ENCODE measurements at places on chromosomes 7 and 10.

DNA sequence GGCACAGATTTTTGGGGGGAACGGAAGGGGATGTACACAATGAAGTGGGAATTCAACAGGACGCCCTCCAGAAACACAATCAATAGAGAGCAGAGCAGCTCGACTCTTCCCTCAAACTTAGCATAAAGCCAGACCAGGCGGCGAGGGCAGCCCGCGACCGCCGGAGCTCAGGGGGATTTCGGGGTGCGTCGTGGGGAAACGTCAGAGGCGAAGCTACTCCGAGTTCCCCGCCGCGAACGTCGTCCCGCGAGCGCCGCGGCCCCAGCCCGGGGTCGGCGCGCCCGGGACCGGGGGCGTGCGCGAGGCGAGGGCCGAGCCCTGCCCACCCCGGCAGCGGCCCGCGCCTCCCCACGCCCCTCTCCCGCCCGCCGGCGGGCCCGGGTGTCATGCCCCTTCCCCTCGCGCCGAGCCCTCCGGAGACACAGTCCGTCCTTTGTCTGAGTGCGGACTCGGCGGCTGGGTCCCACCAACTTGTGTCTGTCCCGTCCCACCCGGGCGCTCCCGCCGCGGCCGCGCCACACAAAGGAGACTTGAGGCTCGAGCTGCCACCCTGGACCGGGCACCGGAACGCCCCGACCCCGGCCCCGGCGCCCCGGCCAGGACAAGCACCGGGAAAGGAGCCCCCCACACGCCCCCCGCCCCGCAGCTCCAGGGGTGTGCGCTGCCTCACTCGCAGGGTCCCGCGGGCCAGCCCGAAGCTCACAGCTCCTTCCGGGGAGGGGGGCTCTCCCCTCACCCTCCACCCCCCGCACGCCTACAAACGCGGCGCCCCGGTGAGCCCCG is 634 bp downstream of the EZH2 start:
- DNase-seq = peak; percentile 70

DNA sequence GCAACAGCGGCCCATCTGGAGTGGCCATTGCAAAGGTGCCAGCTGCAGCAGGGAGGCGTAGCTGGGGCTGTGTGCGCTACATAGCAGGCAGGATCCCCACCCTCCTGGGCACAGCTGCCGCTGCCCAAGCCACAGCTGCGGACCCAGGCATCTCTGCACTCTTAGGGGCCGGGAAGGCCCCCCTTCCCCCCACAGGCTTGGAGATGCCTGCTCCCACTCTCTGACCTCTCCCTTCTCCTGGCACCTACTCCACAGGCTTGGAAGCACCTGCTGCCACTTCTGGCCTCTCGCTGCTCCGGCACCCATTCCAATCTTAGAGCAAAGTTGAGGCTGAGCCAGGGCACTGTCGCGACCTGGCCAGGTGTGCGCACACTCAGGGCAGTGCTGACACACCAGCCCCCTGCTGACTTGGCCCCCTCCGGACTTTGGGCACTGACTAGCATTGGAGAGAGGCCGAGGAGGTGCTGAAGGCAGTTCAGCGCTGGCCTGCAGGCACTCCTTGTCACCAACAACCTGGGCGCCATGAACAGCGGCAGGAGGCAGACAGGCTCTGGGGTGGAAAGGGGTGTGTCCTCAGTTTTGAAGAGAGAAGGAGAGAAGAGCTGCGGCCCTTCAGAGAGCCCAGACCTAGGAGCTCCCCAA is 18.4 kb downstream of the RBM48 start:
- DNase-seq = no peak

DNA sequence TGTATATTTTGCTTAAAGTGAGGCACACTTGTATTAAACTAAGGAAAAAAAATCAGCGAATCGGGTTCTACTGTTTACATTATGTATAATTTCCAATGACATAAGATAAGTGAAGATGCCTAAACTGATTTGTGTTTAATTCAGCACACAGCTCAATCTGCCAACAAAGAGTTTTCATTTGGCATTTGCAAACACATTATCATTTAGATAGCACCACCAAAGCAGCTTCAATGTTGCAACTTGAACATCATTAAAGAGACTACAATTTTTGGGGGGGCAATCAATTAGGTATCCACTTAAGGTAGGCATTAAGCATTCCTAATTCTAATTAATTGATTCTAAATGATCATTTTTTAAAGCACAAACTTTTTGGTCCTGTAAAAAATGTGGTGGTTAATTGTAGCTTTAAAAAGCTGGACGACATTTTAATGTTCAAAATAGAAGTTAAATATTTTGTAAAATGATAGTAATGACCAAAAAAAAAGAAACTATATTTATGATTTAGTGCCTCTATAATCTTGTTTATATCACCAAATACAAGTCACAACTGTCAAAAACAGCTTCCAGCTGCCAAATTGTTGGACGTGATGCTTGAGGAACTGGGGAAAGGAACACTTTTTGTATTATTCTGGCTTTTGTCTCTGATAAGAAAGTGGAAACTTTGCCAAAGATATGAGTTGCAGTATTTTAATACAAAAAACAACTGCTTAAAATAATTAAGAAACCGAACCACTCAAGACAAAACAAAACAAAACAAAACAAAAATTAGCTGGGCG is 57.1 kb downstream of the CYCS start:
- no peak for DNase-seq

- no peak for DNase-seq
These were observed 354.0 kb downstream of the ARL4A start for GRCh38 chr7:13041368-13041988.

DNA sequence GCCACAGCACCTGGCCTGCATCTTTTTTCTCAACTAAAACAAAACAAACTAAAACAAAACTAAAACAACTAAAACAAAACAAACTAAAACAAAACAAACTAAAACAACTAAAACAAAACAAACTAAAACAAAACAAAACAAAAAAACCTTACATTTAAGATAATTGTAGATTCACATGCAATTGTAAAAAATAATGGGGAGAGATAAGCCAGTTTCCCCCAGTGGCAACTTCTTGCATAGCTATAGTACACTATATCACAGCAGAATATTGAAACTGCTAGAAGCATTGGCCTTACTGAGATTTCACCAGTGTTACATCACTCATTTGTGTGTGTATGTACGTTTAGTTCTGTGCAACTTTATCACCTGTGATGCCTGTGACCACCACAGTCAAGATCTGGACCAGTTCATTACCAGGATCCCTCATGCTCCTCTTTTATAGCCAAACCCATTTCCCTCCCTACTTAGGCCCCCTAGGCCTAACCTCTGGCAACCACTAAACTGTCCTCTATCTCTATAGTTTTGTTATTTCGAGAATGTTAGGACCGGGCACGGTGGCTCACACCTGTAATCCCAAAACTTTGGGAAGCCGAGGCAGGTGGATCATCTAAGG is 9.3 kb downstream of the FXYD4 start:
- no peak for DNase-seq

GRCh38 chr7:134254311-134254710 is 62.4 kb downstream of the SLC35B4 start:
- no peak for DNase-seq

- DNase-seq = no peak
These were observed 10.9 kb upstream of the CYP3A4 start for GRCh38 chr7:99794585-99795502.

DNA sequence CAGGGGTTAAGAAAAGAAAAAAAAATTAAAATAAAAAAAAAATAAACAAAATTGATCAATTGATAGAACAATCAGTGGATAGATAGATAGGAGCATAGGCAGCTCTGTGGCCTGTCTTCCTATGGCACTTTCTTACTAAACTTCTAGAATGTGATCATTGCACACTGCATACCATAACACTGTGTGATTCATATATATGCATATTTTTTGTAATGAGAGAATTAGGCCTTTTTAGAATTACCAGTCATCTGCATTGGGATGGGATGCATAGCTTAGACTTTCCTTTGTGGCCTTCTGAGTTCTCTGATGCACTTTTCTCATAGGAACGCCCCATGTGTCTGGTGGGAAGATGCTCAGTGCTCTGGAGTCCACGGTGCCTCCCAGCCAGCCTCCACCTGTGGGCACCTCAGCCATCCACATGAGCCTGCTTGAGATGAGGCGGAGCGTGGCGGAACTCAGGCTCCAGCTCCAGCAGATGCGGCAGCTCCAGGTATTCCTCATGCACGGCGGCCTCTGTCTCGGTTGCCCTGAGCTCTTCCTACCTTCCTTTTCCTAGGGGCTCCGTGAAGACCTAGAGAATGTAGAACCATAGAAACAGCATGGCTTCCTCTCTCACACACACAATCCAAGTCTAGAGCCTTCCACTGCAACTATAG is 222.5 kb downstream of the ARHGAP21 start:
- DNase-seq = no peak

GRCh38 chr7:2876031-2876731 is 32.1 kb upstream of the GNA12 start:
- DNase-seq = no peak

DNA sequence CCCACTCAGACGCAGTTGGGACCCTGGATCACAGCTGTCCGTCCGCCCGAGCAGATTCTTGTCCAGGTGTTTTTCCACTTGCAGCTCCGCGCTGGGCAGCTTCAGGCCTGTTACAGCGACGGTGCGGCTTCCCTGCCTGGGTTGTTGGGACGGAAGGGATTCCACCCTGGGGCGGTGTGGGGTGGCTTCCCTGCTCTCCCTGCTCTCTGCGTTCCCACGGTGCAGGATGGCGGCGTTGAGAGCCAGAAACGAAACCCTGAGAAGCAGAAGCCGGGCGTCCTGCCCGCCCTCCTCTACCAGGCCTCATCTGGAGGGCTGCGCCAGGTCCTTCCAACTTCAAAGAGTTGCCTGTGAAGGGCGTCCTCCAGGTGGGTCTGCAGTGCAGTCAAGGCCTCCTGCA is 194.4 kb downstream of the ADARB2 start:
- no peak for DNase-seq

GRCh38 chr10:94066411-94066810 is 72.7 kb downstream of the PLCE1 start:
- no peak for DNase-seq

- DNase-seq = no peak
These were observed 715.0 kb downstream of the AUTS2 start for GRCh38 chr7:70313271-70313670.

GRCh38 chr10:110642204-110643034 is 1.7 kb upstream of the RBM20 start:
- no peak for DNase-seq

DNA sequence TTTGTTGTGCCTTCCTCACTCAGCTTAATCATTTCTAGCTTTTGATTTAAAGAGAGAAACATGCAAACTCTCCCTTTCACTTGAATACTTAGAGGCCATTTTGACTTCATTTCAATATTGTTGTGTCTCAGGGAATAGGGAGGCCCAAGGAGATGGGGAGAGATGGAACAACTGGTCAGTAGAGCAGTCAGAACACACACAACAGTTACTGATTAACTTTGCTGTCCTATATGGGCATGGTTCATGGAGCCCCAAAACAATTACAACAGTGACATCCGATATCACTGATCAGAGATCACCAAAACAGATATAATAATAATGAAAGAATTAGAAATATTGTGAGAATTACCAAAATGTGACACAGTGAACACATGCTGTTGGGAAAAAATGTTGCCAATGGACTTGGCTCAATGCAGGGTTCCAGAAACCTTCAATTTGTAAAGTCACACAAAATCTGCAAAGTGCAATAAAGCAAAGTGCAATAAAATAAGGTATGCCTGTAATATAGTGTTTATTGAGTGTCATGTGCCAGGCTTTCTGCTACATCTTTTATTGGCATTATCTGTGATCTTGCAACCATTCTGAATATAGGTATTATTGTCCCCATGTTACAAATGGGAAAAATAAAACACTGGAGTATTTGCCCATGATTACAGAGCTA is 38.2 kb downstream of the CCDC71L start:
- DNase-seq = no peak

DNA sequence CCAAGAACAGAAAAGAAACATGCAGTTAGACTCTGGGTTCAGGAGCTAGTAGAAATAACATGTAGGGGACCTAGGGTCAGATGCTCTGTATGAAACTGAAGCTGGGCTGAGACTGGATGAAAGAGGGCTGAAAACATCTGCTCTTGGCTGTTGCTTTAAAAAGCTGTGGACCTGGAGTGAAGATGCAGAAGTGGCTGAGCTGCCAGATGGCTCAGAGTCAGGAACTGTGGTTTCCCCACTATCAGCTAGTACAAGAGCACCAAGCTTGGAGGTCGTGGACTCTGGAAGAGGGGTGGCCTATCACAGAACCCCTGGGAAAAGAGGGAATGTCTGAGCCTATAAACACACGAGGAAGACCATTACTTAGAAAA is 5.9 kb downstream of the ADK start:
- DNase-seq = no peak

DNA sequence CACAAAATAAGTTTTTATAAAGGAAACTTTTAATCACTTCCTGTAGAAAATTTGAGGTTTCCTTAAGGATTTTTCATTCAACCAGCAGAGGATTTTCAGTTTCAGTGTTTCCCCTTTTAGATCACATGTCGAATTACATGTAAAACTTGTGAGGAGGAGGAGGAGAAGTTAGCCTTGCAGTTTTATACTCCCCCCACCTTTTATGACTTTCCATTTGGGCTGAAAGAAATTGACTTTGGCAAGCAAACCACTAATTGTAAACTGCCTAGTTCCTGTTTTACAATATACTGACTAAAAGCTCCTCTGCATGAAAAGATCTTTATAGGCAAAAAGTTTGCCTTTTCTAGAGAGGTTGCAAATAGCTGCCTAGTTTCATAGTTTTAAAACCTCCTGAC is 3.0 kb downstream of the BAMBI start:
- DNase-seq = no peak

DNA sequence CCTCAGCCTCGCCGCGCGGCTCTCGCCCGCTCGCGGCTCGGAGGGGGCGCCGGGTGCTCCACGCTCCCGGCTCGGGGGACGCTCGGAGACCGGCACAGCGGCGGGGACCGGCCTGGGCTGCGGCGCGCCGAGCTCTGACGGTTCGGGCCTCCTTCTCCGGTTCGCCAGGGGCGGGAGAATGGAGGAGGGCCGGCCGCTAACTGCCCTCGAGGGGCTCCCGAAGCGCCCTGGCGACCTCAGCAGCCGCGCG is 232 bp upstream of the GRID1 start:
- no peak for DNase-seq

DNA sequence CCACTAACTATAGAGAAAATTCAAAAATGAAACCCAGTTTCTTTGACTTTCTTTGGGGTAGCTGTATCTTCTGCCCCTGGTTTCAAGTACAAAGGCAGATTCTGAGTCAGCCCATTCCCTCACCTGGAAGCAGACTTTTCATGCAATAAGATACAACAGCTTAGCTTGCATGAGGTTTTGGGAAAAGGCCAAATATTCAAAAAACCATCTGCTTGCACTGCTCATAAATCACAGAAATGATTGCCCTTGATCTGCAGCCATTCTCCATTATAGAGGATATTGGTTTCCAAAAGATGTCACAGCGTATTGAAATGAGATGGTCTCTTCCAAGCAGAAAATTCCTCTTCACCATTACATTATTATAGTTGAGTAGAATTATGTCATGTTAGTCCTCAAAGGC is 354.0 kb downstream of the PHF14 start:
- no peak for DNase-seq
